Heart left ventricle (tissue), 16 donors: ENCODE measurements at places on chromosomes 16 and 17. TPM values are rescaled to one million over a fixed set of nuclear protein-coding genes. Genes with fewer than 3 reads are reported as not detected.

Gene HLF
- total RNA-seq: 8.5 TPM

Gene MAPK8IP3
- total RNA-seq: 29.5 TPM

Gene TNP2
- total RNA-seq: not detected

GRCh38 chr17:75778861-75779249, 5.8 kb upstream of the UNK start:
- DNase-seq: no peak

DNA sequence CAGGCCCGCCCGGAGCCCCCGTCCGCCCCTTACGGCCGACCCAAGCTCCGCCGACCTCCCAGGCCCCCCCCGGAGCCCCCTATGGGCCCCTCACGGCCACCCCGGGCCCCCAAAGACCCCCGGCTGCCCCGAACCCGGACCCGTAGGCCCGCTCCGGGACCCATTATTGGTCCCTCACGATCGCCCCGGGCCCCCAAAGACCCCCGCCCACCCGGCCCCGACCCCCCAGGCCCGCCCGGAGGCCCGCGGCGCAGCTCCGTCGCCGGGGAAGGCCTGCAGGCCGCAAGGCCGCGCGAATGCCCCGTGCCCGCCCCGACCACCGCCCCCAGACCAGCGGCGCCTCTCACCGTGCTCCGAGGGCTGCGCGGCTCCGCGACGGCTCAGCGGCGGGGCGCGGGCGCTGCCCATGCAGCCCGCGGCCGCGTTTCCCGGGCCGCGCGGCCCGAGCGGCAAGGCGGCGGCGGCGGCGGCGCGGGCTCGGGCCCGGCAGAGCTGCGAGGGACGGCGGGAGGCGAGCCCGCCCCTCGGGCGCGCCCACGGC, 393 bp downstream of the ANKRD11 start:
- no peak for DNase-seq

DNA sequence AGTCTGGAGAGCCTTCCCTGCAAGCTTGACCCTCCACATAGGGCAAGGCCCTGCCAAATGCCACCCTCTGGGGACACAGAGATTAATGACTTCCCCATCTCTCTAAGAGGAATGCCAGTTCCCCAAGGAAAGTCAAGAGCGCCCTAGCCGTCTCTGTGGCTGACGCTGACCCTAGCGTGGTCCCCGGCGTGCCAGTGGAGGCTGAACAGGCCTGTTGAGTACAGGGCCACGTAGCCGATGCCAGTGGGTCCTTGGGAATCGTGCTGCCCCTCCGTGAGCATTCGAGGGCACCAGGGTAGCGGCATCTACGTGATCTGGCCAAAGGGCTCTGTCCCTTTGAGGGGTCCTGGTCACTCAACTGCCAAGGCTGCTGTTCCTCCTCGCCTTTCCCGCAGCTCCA, 17.2 kb downstream of the TMEM204 start:
- DNase-seq: no peak
